ENCODE measurements at places on chromosomes 11 and 22.

DNA sequence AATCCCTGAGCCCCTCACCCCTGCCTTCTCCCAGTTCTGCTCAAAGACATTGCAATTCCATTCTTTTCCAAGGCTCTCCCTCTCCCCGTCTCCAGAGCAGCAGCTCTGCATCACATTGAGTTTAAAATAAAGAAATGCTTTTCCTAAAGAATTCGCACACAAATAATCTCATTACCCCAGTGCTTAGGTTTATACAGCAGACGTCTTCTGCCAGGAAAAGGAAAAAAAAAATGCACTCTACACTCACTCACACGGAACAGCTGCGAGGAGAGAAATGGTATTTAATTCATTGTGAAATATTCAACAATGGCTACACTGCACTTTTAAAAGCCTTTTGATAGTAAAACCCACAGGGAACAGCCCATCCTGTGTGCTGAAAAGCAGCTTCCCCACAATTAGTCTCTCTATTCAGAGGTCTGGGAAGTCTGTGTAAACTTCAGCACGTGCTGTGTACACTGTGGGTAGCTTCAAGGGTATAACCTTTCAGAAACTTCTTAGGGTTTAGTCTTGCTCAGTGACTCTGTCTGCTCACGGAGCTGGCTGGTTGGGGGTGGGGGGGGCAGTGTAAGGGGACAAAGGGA lies 42.8 kb downstream of the ETS1 start:
- DNase-seq: no peak

GRCh38 chr22:30763815-30764673 lies 69.4 kb downstream of the OSBP2 start:
- DNase-seq: no peak

- no peak for DNase-seq
These were observed 25.5 kb upstream of the TIMP3 start for GRCh38 chr22:32775957-32776356.

- peak; percentile 98 for DNase-seq
These were observed 1.1 kb downstream of the BSCL2 start for GRCh38 chr11:62705880-62706849.

DNA sequence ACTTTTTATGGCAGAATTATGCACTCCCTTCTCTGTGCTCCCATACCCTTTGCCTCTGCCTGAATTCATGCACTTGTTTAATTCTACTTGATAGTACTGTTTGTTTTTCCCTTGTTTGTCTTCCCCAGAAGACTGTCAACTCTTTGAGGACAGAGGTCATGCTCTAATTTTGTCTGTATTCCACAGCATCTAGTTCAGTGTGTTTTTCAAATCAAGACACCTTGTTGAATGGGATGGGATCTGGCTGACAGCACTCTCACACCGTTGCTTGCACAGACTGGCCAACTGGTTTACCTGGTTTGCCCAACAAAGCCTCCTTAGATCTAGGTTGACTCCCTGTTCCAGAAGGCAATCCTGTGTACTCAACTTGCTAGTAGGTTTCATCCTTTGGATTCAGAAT lies 121.2 kb upstream of the TIMP3 start:
- no peak for DNase-seq

DNA sequence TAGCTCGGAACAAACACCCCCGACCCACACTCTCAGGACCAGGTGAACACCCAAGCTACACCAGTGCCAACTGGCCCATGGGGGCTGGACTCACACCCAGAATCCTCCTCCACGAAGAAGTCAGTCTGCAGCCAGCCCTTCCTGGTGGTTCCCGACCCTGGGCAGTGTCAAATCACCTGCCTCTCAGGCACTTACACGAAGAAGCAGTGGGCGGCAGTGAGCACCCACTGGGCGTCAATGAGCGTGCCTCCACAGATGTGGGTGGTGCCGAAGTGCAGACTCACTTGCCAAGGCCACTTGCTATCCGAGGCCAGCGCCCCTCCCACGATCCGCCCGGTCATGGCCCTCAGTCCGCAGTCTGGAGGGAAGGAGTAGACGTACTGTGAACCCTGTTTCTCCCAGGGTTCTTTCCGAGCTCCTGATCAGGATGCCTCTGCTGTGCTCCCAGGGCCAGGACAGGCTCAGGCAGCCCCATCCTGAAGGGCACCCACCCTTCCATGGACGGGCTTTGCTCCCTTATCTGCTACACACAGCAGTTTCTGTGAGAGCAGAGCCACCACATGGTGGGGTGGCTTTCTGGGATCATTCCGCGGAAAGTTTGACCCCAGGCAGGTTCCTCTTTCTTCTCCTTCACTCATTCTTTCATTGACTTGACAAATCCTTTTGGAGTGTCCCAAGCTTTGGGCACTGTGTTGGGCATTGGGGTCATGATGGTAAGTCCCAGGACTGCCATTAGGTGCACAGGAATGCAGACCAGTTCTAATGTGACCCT lies 19.4 kb downstream of the TMPRSS13 start:
- no peak for DNase-seq
